ENCODE measurements at places on chromosomes 3 and 15.

GRCh38 chr3:13780432-13781176 is 99.3 kb downstream of the WNT7A start:
- no peaks in the 10 kb centered on the region for H3K36me3 ChIP-seq
- no peak overlapping the region for H3K4me3 ChIP-seq
- DNase-seq, result no peak
- H3K27ac ChIP-seq, result no peak overlapping the region

DNA sequence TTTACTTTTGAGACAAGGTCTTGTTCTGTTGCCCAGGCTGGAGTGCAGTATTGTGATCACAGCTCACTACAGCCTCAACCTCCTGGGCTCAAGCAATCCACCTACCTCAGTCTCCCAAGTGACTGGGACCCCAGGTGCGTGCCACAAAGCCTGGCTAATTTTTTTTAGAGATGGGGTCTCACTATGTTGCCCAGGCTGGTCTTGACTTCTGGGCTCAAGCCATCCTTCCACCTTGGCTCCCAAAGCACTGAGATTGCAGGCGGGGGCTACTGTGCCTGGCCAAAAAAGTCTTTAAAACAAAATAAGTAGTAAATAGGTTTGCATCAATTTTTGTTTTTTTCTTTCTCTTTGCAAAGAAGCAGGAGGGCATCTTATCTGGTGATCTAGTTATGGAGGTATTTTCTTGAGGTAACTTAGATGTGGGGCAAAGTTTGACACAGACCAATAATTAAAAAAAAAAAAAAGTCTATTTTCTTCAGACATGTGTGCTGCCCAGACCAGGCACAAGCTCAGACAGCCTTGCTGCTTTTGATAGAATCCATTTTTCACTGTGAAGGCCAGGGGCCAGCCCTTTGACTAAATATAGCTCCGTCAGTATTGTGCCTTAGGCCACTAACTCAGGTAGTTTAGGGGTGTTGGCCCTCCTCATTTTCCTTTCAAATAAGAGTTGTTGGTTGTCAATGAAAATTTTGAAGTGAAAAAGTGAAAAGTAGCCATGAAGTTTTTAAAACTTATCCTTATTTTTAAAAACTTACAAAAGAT is 2.5 kb downstream of the ARL6IP5 start:
- H3K36me3 ChIP-seq, result peaks cover 20% of the 10 kb centered on the region
- peak overlapping the region; percentile 95 for H3K27ac ChIP-seq
- H3K4me1 ChIP-seq, result peaks cover 55% of the 10 kb centered on the region
- DNase-seq, result no peak
- no peaks in the 10 kb centered on the region for H3K27me3 ChIP-seq
- H3K4me3 ChIP-seq, result peak overlapping the region; percentile 13

DNA sequence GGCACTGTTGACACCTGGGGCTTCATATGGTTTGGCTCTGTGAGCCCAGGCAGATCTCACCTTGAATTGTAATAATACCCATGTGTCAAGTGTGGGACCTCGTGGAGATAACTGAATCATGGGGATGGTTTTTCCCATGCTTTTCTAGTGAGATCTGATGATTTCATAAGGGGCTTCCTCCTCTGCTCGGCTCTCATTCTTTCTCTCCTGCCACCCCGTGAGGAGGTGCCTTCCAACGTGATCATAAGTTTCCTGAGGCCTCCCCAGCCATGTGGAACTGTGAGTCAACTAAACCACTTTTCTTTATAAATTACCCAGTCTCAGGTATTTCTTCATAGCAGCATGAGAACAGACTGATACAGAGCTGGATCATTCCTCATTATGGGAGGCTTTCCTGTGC is 655.9 kb upstream of the ADAMTS9 start:
- no peaks in the 10 kb centered on the region for H3K36me3 ChIP-seq
- H3K27me3 ChIP-seq, result no peaks in the 10 kb centered on the region
- no peaks in the 10 kb centered on the region for H3K4me1 ChIP-seq
- H3K27ac ChIP-seq, result no peak overlapping the region
- no peak for DNase-seq
- H3K4me3 ChIP-seq, result no peak overlapping the region

DNA sequence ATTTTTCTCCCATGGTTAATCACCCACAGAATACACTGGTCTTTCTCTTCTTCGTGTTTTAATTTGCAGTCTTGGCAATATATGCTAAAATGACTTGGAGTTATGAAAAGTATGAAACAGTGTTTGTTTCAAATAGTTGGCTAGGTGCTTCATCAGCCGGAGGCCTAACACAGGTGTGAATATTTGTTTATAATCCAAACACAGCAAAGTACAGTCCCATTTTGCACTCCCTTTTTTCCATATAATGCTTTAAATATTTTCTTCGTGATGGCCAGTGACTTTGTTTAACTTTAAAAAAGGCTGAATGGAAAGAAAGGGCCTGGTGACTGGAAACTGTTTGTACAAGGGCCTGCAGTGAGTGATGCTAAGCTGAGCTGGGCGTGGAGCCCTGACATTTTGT is 219.7 kb upstream of the LRIG1 start:
- H3K27ac ChIP-seq, result no peak overlapping the region
- no peak for DNase-seq
- no peaks in the 10 kb centered on the region for H3K36me3 ChIP-seq
- no peak overlapping the region for H3K4me3 ChIP-seq

DNA sequence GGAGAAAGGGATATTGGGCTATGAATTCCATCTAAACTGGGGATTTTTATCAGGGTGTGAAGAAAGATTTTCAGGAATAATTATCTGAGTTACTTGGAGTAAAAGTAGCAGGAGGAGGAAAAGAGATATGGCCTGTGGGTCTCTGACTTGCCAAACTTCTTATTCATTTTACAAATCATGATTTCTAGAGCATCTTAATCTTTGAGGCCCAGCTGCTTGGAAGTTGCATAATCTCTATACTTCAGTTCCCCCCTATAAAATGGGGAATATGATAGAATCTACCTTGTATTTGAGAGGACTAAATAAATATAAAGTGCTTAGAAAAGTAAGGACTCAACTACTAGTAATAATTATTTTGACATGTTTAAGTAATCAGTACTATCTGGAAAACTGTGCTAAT is 11.0 kb upstream of the GABPB1 start:
- no peak for DNase-seq
- no peak overlapping the region for H3K4me3 ChIP-seq
- H3K4me1 ChIP-seq, result no peaks in the 10 kb centered on the region
- H3K36me3 ChIP-seq, result peaks cover 24% of the 10 kb centered on the region
- no peak overlapping the region for H3K27ac ChIP-seq

GRCh38 chr15:39365161-39365560 is 215.7 kb upstream of the THBS1 start:
- H3K36me3 ChIP-seq, result no peaks in the 10 kb centered on the region
- H3K27me3 ChIP-seq, result no peaks in the 10 kb centered on the region
- no peak for DNase-seq
- no peak overlapping the region for H3K27ac ChIP-seq
- no peaks in the 10 kb centered on the region for H3K4me1 ChIP-seq

- H3K4me1 ChIP-seq, result no peaks in the 10 kb centered on the region
- H3K36me3 ChIP-seq, result no peaks in the 10 kb centered on the region
- no peak overlapping the region for H3K4me3 ChIP-seq
- no peaks in the 10 kb centered on the region for H3K27me3 ChIP-seq
Measured at GRCh38 chr3:112027142-112027541, 7.4 kb upstream of the TMPRSS7 start.

- no peak overlapping the region for H3K27ac ChIP-seq
- H3K4me1 ChIP-seq, result no peaks in the 10 kb centered on the region
- no peaks in the 10 kb centered on the region for H3K27me3 ChIP-seq
Measured at GRCh38 chr3:61452535-61453090, 108.8 kb upstream of the PTPRG start.

GRCh38 chr15:57159767-57160166 is 216.5 kb upstream of the CGNL1 start:
- H3K4me3 ChIP-seq, result no peak overlapping the region
- no peaks in the 10 kb centered on the region for H3K27me3 ChIP-seq
- no peaks in the 10 kb centered on the region for H3K4me1 ChIP-seq
- DNase-seq, result no peak
- peaks cover 17% of the 10 kb centered on the region for H3K36me3 ChIP-seq
- H3K27ac ChIP-seq, result no peak overlapping the region

DNA sequence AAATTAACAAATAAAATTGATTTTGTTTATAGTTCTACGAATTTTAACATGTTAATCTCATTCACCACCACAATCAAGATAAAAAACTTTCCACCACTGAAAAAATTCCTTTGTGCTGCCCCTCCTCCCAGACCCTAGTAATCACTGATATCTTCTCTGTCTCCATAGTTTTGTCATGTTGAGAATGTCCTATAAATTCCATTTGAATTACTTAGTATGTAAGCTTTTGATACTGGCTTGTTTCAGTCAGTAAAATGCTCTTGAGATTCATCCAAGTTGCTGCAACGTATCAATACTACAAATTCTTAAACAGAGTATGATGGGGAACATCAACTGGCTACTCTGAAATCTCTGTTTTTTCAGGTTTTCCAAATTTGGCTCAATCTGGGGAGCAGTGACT is 129.6 kb downstream of the CTNNB1 start:
- no peaks in the 10 kb centered on the region for H3K27me3 ChIP-seq
- no peak overlapping the region for H3K4me3 ChIP-seq

DNA sequence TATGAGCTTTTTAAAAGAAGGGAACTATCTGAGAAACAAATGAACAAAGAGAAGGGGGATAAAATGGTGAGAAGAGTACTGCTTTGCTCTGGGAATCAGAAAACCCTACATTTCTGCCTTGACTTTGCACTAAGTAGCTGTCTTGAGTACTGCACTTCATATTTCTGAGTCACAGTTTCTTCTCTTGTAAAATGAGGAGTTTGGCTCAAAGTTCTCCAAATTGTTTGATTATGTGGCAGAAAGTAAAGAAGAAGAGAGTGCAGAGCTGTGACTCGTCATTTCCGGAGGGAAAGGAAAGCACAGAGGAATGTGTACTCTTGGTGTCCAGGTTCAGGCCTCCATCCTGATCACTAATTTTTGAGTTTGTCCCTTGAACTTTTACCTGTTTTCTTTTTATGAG is 54.7 kb downstream of the TP63 start:
- no peaks in the 10 kb centered on the region for H3K4me1 ChIP-seq
- H3K36me3 ChIP-seq, result no peaks in the 10 kb centered on the region
- no peak overlapping the region for H3K27ac ChIP-seq
- DNase-seq, result no peak

- H3K27ac ChIP-seq, result no peak overlapping the region
- no peak for DNase-seq
- no peak overlapping the region for H3K4me3 ChIP-seq
- H3K4me1 ChIP-seq, result no peaks in the 10 kb centered on the region
- no peaks in the 10 kb centered on the region for H3K27me3 ChIP-seq
Measured at GRCh38 chr15:81548365-81549130, 174.5 kb upstream of the TMC3 start.
